ENCODE measurements at places on chromosomes 5 and 9. TPM values are rescaled to one million over a fixed set of nuclear protein-coding genes. Genes with fewer than 3 reads are reported as not detected.
A peak's percentile ranks its signal among the peaks of the same experiment; 100 is the strongest.

Gene CCL27
- total RNA-seq = 0.18 TPM

GRCh38 chr5:125262782-125263181 lies 516.3 kb upstream of the ZNF608 start:
- DNase-seq = peak; percentile 47

GRCh38 chr5:156963125-156963524 lies at the start of gene TIMD4:
TIMD4 (minus strand) TSS chr5:156963226; CDS start chr5:156963198, 28 bp downstream.
- DNase-seq = no peak

DNA sequence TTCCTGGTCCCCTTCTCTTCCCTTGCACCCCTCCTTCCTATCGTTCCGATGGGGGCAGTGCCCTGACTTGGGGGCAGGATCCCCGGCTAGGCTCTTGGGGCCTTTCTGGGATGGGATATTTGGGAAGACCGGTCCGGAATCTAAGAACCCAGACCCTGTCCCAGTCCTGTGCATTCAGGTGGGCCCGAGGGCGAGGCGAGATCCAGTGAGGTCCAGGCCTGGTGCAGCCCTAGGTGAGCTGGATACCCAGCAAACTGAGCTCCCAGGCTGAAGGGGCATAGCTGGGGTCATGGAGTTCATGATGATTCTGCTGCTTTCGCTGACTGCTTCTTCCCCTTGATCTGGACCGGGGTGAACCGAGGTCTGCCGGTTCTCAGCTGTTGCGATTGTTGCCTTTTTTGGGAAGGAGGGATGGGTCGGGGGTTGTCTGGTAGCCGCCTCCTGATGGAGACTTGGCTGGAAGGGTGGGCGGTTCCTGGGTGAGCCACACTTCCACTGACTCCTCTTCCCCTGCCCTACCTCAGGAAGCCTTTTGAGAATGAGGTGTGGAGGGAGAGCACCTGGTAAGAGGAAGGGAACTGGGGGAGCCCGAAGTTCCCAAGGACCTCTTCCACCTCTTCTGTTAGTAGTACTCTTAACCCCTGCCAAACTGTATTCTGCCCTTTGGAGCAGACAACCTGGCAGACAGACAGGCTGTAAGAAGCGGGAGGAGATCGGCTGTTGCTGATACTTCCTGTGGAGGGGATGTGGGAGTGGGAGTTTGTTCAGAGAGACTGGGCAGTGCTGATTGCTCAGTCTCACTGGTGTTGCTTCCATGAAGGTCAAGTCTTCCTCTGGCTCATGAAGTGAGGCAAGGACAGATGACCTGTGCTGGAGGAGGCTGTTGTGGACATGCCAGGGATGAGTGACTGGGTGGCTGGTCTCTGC lies 1.0 kb downstream of the LRRC8A start:
- no peak for DNase-seq

- no peak for DNase-seq
These were observed 145.5 kb downstream of the ST8SIA4 start for GRCh38 chr5:100757618-100758017.

DNA sequence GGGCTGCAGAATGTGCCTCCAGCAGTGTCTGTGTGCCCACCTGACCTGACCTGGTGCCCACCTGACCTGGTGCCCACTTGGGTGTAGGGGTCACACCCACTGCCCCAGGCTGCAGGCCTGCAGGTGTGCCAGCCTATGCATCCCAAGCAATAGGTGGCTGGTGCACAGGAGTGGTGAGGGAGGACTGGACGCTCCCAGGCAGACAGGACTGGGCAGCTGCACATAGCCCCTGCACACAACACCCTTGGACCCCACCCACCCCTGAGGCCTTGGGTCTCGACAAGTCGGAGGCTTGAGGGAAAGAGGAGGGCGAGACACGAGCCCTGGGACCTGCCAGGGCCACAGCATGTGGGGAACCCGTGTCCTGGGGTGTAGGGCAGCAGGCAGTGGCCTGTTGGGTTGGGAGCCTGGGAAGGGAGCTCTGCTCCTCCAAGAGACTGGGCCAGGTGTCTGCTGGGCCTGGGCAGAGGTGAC lies 10.8 kb upstream of the NRARP start:
- no peak for DNase-seq

GRCh38 chr5:16841416-16841815 lies 94.7 kb downstream of the MYO10 start:
- DNase-seq = no peak

GRCh38 chr5:195401-196160 lies 4.3 kb downstream of the LRRC14B start:
- no peak for DNase-seq

GRCh38 chr9:28423255-28423654 lies 850.0 kb upstream of the C9orf72 start:
- no peak for DNase-seq

DNA sequence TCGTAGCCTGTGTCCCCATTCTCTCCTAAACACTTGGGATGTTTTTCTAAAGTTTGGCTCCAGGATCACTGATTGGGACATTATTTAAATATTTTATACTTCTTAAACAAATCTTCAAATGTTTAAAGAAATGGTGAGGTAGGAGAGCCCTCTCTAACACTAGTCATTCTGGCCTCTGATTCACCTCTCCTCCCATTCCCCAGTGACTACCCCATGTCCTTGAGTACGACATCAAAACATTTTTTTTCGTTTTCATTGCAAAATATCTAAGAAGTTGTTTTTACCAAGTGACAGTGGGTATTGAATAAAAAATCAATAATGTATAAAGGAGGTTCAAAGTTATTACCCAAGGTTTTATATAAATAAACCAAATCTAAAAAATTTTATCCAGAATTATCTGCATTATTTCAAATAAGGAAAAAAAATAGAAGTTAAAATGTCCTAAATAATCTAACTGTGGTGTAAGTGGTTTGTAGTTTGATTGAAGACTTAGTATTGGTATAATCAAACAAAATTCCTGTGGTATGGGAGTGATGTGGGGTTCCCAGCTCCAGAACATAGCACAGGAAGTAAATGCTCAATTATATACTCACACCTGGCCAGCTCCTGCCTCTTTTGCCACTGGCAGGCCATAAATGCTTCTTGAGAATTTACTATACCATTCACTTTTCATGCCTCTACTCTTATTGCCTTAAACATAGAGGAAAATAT lies 51.1 kb downstream of the MAST4 start:
- DNase-seq = no peak

DNA sequence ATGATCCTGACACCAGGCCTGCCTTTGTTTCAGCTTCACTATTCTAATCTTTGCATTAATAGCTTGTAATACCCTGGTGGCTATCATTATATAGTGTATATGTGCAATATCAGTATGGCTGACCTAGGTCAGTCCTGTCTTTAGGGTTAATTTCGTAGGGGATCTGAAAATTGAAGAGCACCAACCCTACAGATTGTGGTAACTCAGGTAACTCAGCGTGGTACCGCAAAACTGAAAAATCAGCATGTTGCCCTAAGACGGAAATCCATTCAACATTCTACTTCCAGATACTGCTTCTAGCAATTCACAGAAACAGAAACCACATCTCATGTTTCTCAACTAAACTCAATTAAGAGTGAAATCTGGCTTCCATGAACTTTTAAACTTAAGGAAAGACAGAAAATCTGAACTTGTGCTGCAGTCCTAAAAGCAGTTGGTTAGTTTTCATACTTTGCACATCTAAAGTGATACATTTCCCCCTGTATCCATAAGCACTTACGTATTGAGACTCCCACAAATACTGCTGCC lies 78.3 kb downstream of the FNIP1 start:
- DNase-seq = no peak

Gene CRHBP
- total RNA-seq = not detected

Gene CDH9
- total RNA-seq = not detected

Gene MPDZ
- 39.3 TPM for total RNA-seq

Gene IL33
- not detected for total RNA-seq

Gene KIF4B
- under 0.01 TPM for total RNA-seq

Gene TAF11L11
- not detected for total RNA-seq
